ENCODE measurements at places on chromosomes 3 and 15.

DNA sequence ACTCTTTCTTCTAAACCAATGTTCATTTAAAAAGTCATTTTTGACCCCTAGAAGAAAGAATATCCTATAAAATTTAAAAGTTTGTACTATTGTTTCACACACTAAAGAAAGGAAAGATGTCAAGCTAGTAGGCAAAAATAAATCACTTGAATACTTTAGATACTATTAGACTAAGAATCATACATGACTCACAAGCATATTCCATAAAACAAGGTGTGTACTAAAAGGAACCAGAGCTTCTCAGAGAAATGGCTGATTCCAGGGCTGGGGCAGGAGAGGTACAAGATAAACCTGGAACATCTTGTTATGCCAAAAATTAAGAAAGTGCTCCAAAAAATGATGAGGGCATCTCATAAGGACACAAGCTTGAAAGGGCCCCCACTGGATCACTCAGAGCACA lies 8.7 kb downstream of the DLG1 start:
- no peak for DNase-seq

DNA sequence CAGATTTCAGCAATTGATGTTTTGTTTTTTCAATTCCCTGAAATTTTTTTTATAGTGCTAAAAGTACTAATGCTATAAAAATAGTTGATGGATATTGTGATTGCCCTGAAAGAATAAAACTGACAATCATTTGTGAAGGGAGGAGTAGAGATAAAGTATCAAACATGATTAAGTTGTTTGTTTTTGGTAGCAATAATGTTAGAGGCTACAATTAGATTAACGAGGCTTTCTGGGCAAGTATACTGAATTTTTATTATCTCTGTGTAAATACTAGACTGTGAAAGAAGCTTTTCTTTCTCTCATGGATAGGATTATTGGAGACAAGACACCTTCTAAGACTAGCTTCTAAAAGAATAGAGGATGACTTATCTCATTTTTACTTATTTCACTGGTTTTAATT lies 15.6 kb downstream of the NR1D2 start:
- no peak for DNase-seq

GRCh38 chr3:152283492-152284381 lies 15.0 kb downstream of the MBNL1 start:
- DNase-seq = no peak

DNA sequence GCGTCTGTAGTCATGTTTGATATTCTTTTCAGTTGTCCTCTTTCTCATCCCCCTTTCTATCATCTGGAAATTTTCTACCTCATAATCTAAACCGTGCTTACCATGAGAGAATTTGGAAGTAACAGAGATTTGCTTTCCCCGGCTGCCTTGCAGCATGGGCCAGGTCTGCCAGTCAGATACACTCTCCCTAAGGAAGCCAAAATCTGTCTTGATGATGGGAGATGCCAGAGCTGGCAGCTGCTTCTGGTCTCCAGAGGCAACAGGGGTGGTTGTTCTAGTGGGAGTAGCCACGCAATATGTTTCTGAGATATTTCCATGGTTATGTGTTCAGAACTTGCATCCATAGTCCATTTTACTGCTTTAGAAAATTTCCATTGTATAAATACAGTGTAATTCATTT lies 218.9 kb upstream of the RORA start:
- no peak for DNase-seq

DNA sequence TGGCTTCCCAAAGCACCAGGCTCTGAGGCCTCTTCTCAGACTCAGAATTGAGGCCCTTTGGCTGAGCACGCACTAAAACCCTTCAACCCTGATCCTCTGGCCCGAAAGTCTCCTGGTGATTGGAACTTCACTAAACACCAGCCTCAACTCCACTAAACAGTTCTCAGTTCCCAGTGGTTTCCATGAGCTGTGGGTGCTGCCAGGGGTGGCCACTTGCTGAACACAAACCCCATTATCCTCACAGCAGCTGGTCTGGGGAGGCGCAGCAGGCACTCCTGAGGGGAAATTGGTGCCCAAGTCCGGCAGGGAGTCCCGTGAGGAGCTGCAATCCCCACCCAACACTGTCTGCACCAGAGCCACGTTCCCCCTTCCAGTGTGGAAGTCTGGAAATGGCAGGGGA lies 3.8 kb upstream of the CLK3 start:
- DNase-seq = no peak

DNA sequence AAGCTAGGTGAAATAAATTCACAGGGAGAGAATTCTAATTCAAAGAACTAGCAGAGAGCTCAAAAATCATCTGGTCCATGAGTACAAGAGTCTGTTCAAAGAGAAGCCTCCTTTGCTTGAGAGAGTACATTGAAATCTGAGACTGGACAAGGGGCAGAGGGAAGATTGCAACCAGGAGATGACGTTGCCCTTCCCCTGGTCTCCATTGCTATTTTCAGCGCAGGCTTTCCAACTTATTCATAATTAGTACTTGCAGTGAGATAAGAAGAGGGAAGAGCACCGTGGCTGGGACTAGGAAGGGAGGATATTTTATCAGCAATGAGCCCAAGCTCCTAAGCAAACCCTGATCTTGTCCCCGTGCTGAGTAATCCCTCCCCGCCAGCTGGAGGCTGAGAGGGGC lies 251.8 kb upstream of the RORA start:
- DNase-seq = no peak

GRCh38 chr3:146187334-146187950 lies 26.5 kb upstream of the PLOD2 start:
- no peak for DNase-seq

DNA sequence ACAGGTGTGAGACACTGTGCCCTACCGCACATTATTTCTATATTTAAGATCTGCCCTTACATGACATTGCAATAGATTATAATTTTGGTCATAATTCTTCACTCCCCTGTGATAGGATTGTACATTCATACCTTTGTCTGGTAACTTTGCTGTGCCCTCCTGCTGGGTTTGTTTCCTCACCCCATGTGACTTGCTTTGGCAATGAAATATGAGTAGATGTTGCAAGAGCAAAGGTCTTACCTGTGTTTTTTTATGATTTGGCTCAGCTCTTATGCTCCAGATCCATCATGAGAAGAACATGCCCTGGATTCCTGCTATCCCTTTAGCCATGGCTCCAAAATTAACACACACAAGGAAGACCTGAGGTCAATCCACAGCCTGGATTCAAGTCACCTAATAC lies 137.7 kb upstream of the EOMES start:
- DNase-seq = no peak

GRCh38 chr3:107846279-107846852 lies 244.5 kb downstream of the CD47 start:
- no peak for DNase-seq

DNA sequence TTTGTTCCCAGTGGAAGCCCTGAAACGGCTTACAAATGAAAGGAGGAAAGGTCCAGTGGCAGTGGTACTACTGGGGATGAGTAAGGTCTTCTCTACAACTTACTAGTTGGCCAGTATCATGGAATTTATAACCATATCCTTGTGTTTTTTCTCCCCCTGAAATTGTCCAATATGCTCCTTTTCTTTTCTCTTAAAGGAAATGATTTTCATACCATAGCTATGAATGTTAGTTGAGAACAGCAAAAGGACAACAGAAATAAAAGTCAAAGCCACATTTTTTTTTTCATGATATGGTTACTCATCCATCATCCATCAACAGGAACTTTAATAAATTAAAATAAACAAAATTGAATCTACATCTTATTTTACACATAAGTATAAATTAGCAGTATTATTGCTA lies 450.4 kb downstream of the MFSD1 start:
- no peak for DNase-seq

- no peak for DNase-seq
Measured at GRCh38 chr3:32113566-32113965, 7.1 kb downstream of the GPD1L start.

- no peak for DNase-seq
Measured at GRCh38 chr15:52012210-52012609, 6.8 kb upstream of the MAPK6 start.

DNA sequence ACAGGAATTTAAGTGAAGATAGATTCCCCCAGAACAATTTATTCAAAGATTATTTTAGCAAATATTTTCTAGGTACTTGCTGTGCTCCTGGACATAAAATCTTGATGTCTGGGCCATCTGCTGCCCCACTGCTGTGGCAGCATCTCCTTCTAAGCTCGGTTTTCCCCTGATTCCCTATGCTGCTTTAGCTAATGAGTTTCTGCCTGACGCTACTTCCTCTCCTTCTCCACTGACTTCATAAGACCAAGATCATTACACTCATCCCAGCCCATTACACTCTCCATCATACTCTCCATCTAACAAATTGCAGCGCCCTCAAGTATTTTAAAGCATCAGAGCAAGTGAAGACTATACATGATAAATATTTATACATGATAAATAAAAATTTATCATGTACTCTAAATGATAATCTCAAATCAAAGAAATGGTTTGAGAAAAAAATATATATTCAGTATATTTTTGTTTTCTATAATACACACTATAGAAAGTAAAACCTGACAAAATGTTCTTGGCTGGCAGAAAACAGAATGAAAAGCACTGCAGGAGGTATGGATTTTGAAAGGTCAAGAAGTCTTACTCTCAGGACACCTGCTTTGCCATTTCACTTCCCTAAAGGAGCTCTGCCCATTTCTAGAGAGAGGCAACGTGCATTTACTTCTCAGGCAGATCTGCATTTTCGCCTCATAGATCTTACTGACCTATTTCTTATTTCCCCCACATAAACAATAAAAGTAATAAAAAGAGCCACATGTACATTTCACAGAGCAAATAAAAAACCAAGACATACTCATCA lies 232.0 kb downstream of the KCNMB2 start:
- no peak for DNase-seq

GRCh38 chr3:116470605-116471197 lies 25.4 kb upstream of the LSAMP start:
- no peak for DNase-seq

GRCh38 chr15:80419546-80419945 lies 15.4 kb downstream of the ARNT2 start:
- no peak for DNase-seq

GRCh38 chr3:73353649-73354217 lies 271.0 kb downstream of the PDZRN3 start:
- DNase-seq = no peak

- DNase-seq = no peak
Measured at GRCh38 chr15:90154861-90155626, 46.1 kb upstream of the SEMA4B start.

DNA sequence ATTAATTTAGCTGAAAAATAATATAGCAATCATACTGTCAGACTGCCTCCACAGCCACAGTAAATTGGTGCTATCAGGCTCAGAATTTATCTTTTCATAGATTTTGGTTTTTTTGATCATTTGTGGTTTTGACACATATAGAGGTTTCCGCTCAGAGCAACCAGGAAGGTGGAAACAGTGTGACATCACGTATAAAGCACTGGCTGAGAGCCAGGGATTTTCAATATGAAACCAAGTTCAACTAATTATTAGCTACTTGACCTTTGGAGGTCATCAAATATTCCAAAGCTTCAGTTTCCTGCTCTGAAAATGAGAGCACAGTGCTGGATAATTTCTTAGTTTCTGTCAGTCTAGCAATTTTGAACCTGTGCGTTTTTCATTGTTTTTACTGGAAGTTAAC lies 433.8 kb upstream of the SUCLG2 start:
- peak; percentile 25 for DNase-seq

DNA sequence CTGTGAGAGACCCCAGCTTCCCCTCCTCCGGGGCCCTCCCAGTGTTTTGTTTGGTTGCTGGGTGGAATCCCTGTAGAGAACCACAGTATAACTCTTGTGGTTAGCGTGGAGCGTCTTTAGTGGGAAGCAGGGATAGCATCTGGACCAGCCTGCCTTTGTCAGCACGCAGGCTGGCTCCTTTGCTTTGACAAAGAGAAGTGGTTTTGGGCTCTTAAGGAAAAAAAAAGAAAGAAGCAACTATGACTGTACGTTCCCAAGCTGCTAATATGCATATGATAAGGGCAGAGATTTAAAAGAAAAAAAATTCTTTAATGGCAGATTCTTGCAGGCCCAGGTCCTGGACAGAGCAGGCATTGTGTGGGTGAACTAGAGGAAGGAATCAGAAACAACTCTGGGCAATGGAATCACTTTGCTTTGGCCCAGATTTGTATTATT lies 340.8 kb upstream of the CTDSPL start:
- DNase-seq = no peak

DNA sequence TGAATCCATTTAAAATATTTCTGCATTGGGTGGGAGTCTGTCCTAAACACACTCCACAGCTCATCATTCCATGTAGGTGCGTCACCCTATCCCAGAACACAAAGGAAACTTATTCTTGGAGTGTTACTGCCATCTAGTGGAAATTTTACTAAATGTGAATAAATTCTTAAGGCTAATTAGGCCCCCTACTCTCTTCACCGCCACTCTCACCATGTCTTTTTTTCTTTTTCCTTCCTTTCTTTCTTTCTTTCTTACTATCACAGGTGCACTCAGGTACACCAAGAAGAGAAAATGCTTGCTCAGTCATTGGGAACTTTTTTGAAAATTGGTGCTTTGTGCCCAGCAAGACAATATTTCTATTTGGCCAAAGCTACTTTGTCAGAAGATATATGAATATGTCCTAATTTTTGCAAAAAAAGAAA lies 26.4 kb upstream of the ATP8B4 start:
- no peak for DNase-seq

DNA sequence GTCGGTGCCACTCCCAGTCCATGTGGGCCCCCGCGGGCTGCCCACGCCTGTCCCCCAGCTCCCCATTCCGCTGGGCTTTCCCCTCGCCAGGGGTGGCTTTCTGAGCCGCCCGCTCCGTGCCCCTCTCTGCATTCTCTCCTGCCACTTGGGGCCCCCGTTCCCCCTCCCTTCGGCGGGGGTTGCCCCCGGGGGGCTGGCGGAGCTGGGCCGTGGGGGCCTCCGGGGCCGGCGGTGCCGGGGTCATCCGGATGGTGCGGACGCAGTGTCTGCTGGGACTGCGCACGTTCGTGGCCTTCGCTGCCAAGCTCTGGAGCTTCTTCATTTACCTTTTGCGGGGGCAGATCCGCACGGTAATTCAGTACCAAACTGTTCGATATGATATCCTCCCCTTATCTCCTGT lies 46.5 kb downstream of the GRAMD1C start:
- DNase-seq = no peak

DNA sequence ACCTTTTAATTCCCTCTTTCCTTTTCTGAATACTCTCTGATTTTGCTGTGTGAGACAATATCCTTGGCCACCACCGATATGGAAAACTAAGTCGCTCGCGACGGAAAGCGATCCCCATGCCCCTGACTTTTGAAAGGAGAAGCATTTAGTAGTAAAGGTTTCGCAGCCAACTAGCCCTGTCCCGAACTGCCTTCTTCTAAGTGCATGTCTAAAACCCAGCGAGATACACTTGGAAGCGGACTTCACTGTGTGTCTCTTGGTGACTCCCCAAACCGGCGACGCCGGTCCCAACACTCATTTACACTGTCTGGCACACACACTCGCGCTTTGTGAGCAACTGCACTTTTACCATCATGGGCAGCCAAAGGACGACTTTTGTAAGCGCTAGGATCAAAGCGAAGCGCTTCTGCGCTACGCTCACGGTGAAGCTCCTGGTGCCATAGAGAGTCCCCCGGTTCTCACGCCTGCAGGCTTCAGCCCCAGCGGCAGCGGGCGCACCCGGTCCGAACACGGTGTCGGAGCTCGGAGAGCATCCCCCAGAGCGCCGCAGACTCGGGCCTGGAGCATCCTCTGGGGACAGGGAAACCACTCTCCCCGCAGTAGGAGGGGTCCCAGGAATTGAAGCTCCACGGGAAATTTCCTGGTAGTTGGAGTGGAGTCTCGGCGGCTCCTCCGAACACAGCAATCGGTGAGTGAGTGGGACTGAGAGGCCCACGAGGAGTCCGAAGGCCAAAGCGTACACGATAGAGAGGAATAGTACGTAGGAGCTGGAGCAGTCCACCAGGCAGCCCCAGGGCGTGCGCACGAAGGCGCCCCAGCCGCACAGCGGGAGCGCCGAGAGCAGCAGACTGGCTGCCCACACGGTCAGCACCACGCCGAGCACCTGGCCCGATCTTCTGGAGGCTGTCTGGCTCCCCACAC lies 1.4 kb downstream of the GPR149 start:
- no peak for DNase-seq

Measured in activated CD8-positive, alpha-beta memory T cell treated with anti-CD3 and anti-CD28 coated beads for 1 hour (primary cell).